T-cell (primary cell): ENCODE measurements at places on chromosomes 4 and X.

- DNase-seq: no peak
Measured at GRCh38 chrX:102113367-102113766, 12.1 kb upstream of the TCEAL2 start.

DNA sequence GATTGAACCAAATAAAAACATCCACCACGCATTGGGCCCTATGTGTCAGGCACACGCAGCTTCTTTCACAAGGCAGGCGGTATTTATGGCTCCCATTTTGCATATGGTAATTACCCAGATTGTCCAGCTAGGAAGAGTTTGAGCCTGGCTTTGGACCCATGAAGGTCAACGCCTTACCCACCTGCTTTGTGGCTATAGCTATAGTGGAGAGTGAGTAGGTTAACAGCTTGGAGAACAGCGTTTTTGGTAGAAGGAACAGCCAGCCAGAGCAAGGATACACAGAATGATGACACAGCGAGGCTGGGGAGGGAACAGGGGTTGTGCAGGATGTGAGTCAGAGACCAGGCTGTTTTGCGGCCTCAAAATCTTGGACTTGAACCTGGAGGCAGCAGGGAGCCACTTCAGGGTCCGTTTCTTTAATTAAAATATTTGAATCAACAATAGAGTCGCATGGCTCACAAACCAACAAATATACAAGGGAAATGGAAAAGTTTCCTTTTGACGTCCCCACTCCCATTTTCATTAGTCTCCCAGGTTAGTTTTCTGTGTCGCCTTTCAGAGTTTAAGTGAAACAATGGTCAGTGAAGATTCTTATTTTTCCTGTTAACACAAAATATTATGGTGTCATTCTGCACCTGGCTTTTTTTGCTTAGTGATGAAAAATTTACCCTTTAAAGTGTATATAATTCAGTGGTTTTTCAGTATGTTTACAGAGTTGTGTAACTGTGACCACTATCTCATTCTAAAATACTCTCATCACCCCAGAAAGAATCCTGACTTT is 118.2 kb upstream of the STX18 start:
- no peak for DNase-seq

GRCh38 chr4:184616633-184617551 is 32.4 kb downstream of the CASP3 start:
- no peak for DNase-seq

GRCh38 chr4:113563691-113564378 is 197.7 kb downstream of the CAMK2D start:
- DNase-seq: no peak
